HL-60 (cell line): ENCODE measurements at places on chromosomes 2 and 18.

DNA sequence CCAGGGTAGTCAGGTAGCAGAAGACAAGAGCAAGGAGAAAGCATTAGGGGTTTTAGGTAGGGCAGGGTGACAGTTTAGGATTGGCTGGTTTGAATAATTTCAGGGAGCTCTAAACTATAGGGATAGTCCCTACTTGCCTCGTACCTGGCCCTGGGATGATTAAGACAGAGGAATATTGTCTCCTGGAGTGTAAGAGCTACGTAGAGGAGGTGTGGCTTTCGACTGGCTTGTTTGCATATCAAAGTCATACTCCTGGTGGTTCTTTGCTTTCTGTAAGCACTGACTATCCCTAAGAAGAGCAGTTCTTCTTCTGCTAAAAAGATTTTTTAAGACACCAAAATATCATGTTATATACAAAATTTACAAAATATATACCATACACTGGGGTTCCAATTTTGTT is 1867.4 kb downstream of the SUCLG1 start:
- DNase-seq = no peak

GRCh38 chr2:229910832-229911412 is 10.9 kb downstream of the TRIP12 start:
- no peak for DNase-seq

DNA sequence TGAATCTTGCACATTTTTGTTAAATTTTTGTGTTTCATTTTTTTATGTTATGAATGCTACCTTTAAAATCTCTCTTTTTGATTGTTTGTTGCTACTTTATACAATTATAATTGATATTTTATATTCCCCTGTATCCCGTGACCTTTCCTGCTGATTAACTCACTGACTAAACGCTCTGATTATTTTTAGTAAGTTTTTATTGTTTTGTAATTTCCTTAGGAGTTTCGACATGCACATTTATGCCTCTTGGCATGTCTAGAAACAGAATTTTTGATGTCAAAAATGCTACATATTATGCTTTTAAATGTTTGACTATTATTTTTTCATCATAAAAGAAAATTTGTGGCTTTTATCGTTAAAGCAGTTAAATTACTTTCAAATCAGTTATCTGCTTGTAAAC is 1131.6 kb upstream of the TMEFF2 start:
- no peak for DNase-seq

- DNase-seq = no peak
Observed at GRCh38 chr2:52000151-52000855, 968.4 kb upstream of the NRXN1 start.

GRCh38 chr18:7319161-7319560 is 88.3 kb downstream of the LRRC30 start:
- DNase-seq = no peak

DNA sequence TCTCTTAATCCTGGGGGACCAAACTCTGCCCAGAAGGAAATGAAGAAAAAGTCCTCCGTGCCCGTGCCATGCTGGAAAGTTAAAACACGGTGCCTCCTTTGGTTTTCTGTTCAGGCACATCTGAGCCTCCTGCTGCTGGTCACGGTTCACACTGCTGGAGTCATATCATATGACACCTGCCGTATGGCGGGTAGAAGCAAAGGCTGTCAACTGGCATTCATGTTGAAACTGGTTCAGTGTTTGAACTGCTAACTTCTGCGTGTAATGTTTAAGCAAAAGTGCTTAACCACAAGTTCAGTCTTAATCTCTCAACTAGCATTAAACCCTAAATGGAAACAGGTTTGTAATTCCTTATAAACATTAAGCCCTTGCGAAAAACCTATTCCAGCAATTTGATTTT is 3.1 kb downstream of the STK39 start:
- no peak for DNase-seq

- DNase-seq = no peak
Observed at GRCh38 chr2:230975927-230976326, 20.0 kb upstream of the SPATA3 start.

DNA sequence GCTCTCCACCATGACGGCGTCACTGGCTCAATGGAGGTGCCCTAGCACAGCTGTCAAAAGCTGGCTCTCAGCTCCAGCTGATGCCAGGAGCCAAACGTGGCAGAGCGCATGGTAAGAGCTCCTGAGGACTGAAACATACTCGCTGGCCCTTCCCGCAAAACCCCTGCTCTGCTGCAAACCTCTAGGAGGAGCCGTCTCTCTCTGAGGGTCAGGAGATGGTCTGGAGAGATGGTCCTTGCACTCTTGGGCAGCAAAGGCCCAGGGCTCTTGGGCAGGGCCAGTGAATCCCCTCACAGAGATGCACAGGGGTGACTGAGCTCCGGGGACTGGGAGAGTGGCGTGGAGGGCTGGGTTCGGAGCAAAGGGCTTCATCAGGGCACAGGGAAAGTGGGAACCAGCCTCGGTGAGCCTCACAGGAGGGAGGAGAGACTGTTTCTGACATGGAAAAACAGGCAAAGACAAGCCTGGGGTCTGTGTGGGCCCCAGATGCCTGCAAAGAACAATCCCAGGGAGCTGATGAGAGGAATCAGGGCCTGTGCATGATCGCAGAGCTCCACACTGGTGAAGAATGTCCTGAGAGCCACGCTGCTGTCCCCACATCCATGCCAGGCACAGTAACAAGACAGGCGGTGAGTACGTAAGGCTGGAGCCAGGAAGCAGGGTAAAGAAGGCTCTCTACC is 17.2 kb downstream of the SNORC start:
- no peak for DNase-seq

- no peak for DNase-seq
Observed at GRCh38 chr2:61117534-61117933, 44.5 kb upstream of the C2orf74 start.

DNA sequence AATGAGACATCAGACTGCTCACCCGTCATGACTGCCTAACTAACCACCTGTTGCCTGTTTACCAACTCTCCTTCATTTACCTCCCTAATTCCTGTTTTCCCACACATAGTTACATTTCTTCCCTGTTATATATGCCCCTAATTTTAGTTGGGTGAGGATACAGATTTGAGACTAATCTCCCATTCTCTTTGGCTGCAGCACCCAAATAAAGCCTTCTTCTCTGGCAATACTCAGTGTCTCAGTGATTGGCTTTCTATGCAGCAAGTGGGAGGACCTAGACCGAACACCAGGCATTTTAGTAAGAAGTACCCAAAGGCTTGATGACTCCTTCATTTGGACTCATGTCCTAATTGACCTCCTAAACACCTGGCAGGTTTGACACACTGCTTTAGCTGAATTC is 147.2 kb downstream of the TRIB2 start:
- no peak for DNase-seq

DNA sequence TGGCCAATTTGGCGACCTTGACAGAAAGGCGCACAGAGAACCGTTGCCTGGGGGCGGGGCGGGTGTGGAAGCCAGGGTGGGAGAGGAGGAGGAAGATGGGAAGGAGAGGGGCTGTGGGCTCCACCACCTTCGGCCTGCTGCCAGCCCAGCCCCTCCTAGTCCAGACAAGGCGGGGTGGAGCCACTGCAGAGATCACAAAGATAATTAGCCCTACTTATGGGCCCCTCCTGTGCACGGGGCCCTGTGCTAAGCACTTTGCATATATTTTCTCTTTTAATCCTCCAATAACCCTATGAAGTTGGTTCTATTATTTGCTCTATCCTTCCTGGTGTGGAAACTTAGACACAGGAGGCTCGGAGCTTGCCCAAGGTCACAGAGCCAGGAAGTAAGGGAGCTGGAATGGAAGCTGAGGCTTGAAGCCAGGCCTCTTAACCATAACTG is 13.7 kb upstream of the ECEL1 start:
- no peak for DNase-seq

GRCh38 chr2:219911541-219911940 is 284.1 kb downstream of the SLC4A3 start:
- DNase-seq = no peak

GRCh38 chr2:39780825-39781600 is 2.0 kb upstream of the THUMPD2 start:
- no peak for DNase-seq

GRCh38 chr18:32424696-32425095 is 46.0 kb downstream of the GAREM1 start:
- DNase-seq = no peak

- no peak for DNase-seq
Observed at GRCh38 chr2:220499225-220499624, 871.8 kb downstream of the SLC4A3 start.

GRCh38 chr2:172246649-172247048 is 143.9 kb upstream of the DLX2 start:
- peak; percentile 34 for DNase-seq

DNA sequence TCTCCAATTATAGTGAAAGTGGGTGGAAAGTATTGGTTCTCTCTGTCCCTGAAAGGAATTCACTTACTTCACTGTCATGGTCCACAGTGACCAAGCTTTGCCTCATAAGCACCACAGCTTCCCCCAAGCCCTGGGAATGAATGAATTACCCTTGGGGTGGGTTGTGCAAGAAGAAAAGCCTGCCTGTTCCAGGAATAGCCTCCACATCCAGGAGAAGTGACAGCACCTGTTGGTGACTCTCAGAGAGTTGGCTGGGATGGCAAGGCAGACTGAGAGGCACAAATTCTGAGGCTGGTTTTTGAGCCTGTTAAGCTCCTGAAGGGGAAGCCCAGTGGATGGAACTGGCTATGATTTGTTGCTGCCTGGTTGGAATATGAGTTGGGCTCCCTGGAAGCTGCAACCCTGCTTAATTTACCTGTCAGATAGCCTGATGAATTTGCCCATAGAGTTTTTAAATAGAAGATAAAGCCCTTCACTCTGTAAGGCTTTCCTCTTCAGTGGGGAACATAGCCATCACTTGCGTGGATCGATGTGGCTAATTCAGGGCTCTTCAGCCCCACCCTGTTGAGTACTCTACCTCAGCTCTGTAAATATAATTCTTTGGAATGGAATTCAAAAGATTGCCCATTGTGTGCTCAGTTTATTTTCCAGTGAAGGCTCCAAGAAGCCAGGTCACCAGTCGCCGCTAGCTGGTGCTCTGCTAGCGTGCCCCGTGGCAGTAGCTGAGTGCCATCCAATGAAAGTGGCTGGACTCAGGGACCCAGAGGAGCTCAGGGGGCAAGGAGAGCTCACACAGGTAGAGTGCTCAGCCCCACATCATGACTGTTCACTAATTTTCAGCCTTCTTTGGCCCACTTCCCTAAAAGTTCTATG is 479.3 kb downstream of the IRS1 start:
- no peak for DNase-seq

- no peak for DNase-seq
Observed at GRCh38 chr2:189157456-189157855, 22.1 kb downstream of the COL5A2 start.

DNA sequence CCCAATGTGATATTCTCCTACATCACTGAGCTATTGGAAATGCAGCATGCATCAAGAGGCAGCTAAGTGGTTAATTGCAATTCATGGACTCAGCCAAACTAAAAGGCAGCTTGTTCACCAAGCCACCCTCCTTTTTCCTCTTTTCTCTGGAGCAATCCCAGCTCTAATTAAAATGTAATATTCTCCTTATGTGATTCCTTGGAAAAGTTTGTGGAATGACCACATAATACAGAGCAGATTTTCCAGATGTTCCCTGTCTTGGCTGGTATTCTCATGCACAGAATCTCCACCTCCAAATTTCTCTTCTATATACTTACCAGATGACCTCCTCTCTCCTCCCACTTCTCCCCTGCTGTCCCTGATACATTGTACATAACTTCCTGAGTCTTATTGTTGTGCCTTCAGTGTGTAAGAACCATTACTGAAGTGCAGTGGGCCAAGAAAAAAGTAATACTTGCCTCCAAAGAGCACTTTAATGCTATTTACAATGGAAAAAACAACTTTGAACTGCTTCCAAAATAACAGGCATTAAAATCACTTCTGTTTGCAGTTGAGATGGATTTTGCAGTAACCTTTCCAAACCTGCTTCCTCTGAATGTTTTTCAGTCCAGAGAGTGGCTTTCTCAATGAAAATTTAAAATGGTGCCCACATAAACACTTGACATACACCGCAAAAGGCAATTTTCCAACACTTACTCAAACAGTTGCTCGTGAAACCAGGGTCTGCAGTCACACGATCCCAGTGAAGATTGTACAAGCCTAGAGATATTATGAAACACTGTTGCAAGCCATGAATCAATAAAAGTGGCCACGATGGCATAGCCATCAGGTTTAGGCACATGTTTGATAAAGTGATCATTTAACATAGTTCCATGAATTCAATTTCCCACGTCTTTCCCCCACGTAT is 258.0 kb downstream of the MTX2 start:
- DNase-seq = no peak

DNA sequence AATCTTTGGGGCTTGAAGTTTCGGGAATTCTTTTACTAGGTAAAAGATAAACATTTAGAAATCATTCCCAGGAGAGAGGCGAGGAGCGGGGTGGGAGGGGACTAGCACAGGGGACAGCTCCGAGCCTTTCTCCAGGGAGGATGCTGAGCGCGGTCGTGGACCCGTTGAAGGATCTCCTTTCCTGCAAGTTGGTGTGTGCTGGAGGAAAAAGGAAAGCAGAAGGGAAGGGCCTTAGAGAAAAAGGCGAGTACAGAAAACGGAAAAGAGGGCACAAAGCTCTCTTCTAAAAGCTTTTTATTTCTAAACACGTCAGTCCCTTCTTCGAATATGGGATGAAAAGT is 640 bp downstream of the SLC39A6 start:
- no peak for DNase-seq

GRCh38 chr2:11665028-11665427 is 5.0 kb downstream of the NTSR2 start:
- no peak for DNase-seq

GRCh38 chr2:98875081-98875728 is 60.8 kb downstream of the CRACDL start:
- DNase-seq = no peak

DNA sequence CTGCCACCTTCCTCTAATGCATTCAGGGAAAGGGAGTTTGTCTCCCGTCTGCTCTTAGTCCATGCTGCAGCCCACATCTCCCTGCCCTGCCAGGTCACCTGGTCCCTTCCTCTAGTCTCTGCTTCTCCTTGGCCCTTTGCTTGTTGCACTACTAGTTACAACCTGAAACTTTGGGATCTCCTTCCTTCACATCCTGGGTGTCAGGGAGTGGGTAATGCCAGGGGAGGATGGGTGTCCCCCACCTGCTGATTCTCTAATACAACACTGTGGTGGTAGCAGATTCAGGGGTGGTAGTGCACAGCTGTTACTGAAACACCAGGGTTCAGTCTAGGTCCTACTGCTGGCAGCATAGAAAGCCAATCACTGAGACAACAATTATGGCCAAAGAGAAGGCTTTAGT is 31.2 kb upstream of the COX7A2L start:
- DNase-seq = no peak

DNA sequence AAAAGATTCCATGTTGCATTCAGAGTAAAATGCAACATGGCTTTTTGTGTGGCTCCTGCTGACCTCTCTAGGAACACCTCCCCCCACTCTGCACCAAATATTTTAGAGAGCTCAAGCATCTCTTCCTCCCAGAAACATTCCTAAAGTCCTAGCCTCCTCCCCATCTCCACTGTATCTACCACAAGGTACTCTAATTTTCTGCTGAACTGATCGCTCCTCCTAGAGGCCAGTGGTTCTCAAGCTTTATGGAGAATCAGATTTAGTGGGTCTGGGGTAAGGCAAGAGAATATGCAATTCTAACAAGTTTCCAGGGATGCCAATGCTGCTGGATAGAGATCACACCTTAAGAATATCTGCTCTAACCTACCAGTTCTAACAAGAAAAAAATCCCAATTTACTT is 89.5 kb upstream of the HNRNPA3 start:
- DNase-seq = no peak
